Gastrocnemius medialis (tissue), 4 donors: ENCODE measurements at places on chromosomes 6 and 20.

DNA sequence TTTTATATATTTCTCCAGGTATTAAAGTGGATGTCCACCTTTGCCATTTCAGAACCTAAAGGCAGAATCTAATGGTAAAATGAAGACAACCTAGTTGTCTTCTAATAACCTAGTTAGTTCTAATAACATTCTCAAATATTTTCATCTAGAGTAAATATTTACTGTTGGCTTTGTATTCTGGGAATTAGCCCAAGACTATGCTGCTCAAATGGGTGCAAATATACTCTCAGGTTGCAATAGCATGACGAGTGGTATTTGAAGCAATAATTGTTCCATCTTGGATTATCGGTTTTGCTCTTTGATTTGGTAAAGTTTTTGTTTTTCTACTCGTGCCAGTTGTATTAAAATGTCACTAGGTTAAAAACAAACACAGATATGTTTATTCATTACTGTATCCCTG lies 21.0 kb upstream of the RSPH4A start:
- DNase-seq, result no peak

DNA sequence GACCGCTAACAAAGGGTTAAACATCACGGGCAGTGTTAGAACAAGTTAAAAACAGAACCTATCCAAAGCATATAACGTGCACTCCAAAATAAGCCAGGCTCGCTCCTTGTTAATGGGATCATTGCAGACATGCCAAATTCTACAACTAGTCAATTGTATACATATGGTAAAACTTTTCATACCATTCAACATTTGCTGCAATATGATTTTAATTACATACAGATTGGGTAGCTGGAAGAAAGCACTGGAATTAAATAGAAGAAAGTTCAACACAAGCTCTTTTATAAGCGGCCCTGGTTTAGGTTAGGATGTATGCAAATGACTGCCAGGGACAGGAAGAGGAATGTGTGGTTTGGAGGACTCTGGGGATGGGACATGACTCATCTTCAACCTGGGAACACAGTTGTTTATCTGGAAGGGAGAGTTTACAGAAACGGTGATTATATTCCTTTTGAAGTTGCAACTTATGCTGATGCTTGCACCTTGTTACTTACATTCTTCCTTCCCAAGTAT lies 62.5 kb upstream of the TIAM2 start:
- DNase-seq, result no peak

GRCh38 chr20:16308754-16309153 lies 264.5 kb downstream of the KIF16B start:
- no peak for DNase-seq

DNA sequence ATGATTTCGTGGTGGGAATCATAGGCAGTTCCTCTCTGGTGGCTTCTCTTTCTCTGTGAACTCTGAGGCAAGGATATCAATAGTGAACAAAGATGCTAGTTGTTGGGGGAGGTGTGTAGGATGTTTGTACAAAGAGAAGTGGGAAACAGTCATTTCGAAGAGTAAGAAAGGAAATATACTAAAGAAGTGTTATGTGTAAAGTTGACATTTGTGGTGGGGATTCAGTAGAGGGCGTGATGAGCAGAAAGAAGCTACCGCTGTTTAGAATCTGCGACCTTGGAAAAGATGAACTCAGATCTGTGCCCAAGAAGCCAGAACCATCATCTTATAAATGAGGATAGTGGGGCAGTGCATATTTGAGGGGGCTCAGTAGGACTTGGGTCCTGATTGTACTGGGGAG lies 11.4 kb downstream of the SLC35F1 start:
- DNase-seq, result no peak

DNA sequence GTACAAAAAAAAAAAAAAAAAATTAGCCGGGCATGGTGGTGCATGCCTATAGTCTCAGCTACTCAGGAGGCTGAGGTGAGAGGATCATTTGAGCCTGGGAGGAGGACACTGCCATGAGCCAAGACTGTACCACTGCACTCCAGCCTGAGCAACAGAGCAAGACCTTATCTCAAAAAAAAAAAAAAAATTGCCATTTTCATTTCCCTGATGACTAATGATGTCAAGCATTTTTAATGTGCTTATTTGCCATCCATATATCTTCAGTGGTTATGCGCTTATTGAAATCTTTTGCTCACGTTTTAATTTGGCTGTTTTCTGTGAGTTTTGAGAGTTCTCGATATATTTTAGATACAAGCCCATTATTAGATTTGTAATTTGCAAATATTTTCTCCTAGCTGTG lies 46.7 kb downstream of the PFDN4 start:
- no peak for DNase-seq

- DNase-seq, result peak; percentile 11
These were observed 147.2 kb downstream of the VEGFA start for GRCh38 chr6:43916924-43917877.

GRCh38 chr6:82862543-82862942 lies 203.1 kb downstream of the UBE3D start:
- no peak for DNase-seq

GRCh38 chr6:18388271-18388670 lies 1.1 kb downstream of the RNF144B start:
- DNase-seq, result no peak

- DNase-seq, result no peak
These were observed 54.0 kb downstream of the EFHC1 start for GRCh38 chr6:52474173-52474572.

GRCh38 chr6:11662323-11662722 lies 116.3 kb downstream of the ADTRP start:
- no peak for DNase-seq

- peak; percentile 19 for DNase-seq
These were observed 1.0 kb downstream of the SRXN1 start for GRCh38 chr20:651713-652614.

DNA sequence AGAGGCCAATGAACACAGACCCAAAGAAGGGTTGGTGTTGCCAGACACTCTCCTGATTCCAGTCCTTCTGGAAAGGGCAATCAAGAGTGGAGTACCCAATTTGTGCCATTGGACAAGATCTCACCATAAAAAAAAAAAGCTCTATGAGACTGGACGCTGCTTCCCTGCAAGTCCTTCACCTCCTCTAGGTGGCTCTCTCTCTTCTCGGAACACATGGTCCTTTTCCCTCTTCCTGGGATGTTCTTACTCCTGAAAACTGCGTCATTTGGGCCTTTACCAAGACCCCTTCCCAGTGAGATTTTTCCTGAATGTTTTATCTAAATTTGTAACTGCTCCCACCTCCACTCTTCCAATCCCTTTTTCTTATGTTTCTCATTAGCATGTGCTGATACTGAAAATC lies 280.8 kb downstream of the FOXA2 start:
- no peak for DNase-seq

GRCh38 chr6:829656-830055 lies 136.7 kb upstream of the EXOC2 start:
- no peak for DNase-seq

GRCh38 chr6:107853230-107853629 lies 29.1 kb upstream of the SCML4 start:
- no peak for DNase-seq

- no peak for DNase-seq
These were observed 55.1 kb downstream of the IL20RA start for GRCh38 chr6:136989571-136990241.

- peak; percentile 91 for DNase-seq
These were observed 94.1 kb downstream of the CDH22 start for GRCh38 chr20:46213946-46214823.

- DNase-seq, result no peak
These were observed 14.7 kb downstream of the STK35 start for GRCh38 chr20:2116170-2116940.

DNA sequence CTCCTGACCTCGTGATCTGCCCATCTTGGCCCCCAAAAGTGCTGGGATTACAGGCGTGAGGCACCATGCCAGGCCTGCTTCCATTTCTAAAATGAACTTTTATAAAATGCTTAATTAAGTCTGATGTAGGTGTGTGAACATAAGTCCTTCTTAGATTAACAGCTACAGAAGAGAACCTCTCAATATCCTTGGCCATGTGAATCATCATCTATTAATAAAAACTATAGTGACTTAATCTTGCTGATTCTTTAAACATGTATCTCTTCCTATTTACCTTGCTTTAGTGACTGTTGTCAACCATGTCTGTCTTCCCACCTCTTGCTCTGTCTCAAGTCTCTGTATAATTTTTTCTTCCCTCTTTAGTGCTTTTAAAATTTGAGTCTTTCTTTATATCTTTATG lies 127.1 kb downstream of the JARID2 start:
- no peak for DNase-seq

DNA sequence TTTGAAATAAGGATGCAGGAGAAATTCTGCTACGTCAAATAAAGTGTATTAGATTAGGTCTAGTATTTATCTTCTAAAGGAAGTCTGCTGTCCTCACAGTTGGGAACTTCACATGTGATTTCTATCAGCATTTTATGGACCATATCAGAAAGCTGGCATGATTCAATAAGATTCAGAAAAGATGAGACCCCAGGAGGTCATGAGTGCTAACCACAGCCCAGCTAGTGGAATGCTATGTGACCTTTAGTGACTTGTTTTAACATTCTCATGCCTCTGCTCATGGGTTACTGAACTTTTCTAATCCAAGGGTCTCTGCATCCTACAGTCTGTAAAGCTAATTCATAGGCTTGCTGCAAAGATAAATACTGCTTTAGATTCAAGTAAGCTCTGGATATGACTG lies 150.1 kb downstream of the GMPR start:
- no peak for DNase-seq

- DNase-seq, result no peak
These were observed 6.5 kb downstream of the NCOA7 start for GRCh38 chr6:125797120-125797885.

- peak; percentile 79 for DNase-seq
These were observed 107.4 kb upstream of the NAA20 start for GRCh38 chr20:19909725-19910124.

DNA sequence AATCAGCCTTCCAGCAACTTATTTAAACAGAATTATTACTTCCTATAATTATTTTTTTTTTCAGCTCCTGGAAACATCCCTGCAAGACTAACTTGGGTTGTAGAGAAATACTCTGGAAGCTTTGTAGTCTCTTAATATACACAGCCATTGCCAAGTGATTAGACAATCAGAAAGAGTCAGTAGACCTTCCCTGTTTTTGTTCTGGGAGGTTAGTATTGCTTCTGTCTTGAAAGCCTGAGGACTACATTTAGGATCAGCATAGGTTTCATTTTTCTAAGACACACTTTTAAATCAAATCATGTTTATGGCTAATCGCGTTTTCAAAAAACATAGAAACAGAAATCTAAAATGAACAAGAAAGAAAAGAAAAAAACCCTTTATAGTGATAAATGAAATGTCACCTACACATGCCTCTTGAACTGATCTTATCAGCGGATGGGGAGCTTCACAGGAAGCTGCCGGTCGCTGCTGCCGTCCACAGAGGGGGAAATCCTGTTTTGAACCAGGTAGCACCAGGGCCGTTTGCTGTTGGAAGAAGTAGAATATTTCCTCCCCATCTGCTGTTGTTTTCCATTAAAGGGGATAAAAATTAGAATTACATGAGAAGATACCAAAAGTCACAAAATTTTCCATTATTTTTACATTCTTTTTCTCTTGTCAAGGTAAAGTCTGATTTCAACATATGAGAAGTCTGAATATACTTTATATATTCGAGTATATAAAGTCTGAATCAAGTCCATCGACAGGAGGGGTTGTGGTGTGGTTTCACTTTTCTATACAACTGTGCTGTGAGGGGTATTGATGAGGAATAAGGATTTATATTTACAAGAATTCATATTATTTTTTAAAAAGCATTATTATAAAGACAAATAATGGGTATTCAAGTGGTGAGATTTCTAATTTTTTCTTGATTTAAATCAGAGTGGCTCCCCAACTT lies 94.6 kb downstream of the ARMC2 start:
- no peak for DNase-seq

GRCh38 chr6:2625581-2625980 lies 125.1 kb downstream of the MYLK4 start:
- no peak for DNase-seq

DNA sequence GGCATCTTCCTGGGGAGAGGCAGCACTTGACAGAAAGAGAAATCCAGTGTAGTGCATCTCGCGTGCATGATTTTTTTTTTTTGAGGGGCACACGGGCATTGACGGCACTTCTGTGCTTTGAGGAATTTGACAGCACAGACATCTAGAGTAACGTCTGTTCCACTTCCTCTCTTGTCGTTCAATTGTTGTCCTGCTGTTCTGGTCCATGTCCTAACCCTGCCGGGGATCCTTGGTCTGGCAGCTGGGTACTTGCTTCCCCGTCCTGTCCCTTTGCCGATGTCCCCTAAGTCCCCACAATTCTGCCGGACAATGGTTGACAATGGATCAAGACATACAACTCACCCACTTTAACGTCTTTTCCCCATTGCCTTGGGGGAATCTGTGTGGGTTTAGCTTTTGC lies 46.0 kb upstream of the NAA20 start:
- DNase-seq, result no peak

DNA sequence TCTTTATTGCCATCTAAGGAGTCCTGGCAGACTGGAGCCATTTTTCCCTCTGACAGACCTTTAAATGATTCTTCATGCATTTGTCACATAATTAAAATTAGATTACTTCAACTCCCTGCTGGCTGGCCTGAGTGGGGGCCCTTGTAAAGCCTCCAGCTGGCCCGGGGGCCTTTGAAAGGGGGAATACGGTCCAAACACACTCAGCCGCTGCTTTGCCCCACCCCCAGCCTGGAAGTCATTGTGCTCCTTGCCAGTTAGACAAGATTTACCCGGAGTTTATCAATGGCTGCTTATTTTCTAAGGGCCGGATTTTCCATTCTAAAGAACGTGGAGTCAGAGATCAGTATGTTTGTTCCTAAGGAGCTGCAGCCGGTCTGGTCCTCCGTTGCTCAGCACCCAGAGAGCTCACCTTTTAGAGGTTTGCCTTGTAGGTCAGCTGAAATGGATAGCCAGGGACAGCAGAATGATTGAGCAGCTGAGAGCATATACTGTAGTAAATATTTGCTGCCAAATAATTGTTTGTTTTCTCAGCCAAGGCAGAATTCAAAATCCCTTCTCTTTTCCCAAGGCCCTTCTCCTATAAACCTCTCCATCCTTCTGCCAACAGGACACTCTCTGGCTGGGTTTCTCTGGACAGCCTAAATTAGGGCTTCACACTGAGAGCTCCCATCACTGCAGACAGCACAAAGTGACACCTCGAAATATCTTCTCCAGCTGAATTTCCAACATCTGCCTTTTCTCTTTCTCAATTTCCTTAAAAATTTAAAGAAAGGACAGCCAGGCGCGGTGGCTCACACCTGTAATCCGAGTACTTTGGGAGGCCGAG lies 68.4 kb upstream of the RBM24 start:
- peak; percentile 24 for DNase-seq

- DNase-seq, result no peak
These were observed 375.8 kb downstream of the THBS2 start for GRCh38 chr6:168877821-168878282.

GRCh38 chr6:46530896-46531295 lies 39.6 kb upstream of the RCAN2 start:
- DNase-seq, result no peak

GRCh38 chr20:48143435-48144081 lies 358.3 kb upstream of the SULF2 start:
- DNase-seq, result no peak
